ENCODE measurements at places on chromosomes 1 and 21. TPM values are rescaled to one million over a fixed set of nuclear protein-coding genes. Genes with fewer than 3 reads are reported as not detected.

The SYT6 gene
- total RNA-seq = not detected

The ZBTB37 gene
- 31.3 TPM for total RNA-seq

The KAZN gene
- 0.77 TPM for total RNA-seq

The SLC6A9 gene
- 9.7 TPM for total RNA-seq

The TM2D1 gene
- total RNA-seq = 95.0 TPM

The CFAP74 gene
- not detected for total RNA-seq
